HepG2 (cell line): ENCODE measurements at places on chromosomes 3 and 15. TPM values are rescaled to one million over a fixed set of nuclear protein-coding genes. Genes with fewer than 3 reads are reported as not detected.

- H3K27me3 ChIP-seq = no peaks in the 10 kb centered on the region
- no peak overlapping the region for H3K27ac ChIP-seq
- H3K4me1 ChIP-seq = peaks cover 15% of the 10 kb centered on the region
- H3K36me3 ChIP-seq = peaks cover 2% of the 10 kb centered on the region; the same call in 1 of the 2 replicates
- H3K4me3 ChIP-seq = no peak overlapping the region
- no peak for DNase-seq
Measured at GRCh38 chr15:40054605-40054854, 15.5 kb upstream of the SRP14 start.

DNA sequence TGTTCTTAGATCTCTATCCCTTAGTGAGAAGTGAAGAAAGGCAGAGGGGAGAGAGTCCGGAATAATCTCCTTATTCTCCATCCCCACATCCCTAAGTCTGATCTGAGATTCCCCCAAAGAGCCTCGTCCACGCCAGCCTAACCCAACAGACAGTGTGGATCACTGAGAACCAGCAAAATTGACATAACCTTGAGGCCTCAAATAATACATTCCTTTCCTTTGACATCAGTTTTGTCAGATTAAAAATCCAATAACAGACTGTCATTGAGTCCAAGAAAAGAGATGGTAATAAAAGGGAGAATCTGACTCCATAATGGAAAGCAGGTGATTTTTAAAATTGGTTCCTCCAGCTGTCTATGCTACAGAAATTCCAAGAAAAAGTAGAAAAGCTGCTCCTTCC is 7.7 kb upstream of the SIAH2 start:
- no peaks in the 10 kb centered on the region for H3K27me3 ChIP-seq
- peak overlapping the region; percentile 68 for H3K27ac ChIP-seq
- H3K4me3 ChIP-seq = no peak overlapping the region
- peak; percentile 76 for DNase-seq
- peaks cover 70% of the 10 kb centered on the region for H3K4me1 ChIP-seq
- no peaks in the 10 kb centered on the region for H3K36me3 ChIP-seq

DNA sequence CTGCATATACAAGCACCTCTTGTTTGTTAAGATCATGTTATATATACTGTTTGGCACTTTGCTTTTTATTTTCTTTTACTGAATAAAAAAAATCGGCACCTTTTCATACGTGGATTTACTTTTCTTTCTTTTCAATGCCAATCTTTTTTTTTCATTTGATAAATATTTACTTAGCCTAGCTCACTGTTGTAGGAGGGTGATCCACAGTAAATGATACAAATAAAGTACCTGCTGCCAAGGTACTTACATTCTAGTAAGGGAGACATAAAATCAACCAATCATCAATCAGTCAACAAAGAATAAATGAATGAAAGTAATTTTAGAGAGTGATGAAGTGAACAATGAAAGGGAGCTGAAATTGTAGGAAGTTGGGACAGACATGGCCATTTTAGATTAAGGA is 18.3 kb downstream of the GNB5 start:
- no peak overlapping the region for H3K27ac ChIP-seq
- no peak overlapping the region for H3K4me3 ChIP-seq
- H3K4me1 ChIP-seq = peaks cover 2% of the 10 kb centered on the region; the same call in 1 of the 2 replicates
- no peaks in the 10 kb centered on the region for H3K36me3 ChIP-seq
- H3K27me3 ChIP-seq = no peaks in the 10 kb centered on the region

The NOX5 gene
- total RNA-seq = not detected in 2 replicates

The OPA1 gene
- total RNA-seq = 78.5 and 126 TPM in 2 replicates

The UROC1 gene
- 0.71 and 0.74 TPM in 2 replicates for total RNA-seq
